ENCODE measurements at places on chromosomes 12 and 14.

DNA sequence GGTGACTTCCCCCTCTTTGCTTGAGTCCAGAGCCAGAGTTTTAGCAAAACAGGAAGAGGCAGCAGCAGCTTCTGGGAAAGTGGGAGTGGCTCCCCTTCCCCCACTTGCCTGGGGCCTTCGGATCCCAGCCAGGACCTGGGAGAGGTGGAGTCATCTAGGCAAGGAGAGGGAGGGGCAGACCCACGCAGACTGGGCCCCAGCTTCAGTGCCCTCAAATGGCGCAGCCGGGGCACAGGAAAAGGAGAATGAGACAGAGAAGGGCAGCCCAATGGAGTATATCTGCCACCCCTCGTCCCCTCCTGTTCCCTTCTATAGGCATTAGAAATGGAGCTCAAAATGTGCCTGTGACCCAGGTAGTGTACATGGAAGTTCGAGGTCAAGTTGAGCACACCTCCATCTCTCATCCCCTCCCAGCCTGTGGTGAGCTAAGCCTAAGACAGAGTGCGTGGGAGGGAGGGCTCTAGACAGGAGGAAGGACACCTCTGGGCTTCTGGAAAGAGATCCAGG, 9.3 kb upstream of the HDAC7 start:
- DNase-seq, result peak; percentile 76

DNA sequence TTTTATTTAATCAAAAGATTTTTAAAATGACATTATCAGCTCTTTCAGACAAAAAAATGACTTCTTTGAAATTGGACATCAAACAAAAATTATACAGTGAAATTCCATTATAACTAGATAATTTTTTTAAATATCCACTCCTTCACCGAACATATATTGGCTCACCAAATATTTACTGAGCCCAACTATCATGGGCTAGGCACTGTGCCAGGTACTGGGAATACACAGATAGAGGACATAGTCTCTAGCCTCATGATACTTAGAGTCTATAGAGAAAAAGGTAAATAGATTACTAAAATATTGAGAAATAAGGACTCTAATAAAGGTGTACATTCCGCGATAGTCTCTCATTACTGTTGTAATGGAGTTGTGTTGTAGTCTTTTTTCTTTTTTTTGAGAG, 219.9 kb downstream of the SEC23A start:
- no peak for DNase-seq

DNA sequence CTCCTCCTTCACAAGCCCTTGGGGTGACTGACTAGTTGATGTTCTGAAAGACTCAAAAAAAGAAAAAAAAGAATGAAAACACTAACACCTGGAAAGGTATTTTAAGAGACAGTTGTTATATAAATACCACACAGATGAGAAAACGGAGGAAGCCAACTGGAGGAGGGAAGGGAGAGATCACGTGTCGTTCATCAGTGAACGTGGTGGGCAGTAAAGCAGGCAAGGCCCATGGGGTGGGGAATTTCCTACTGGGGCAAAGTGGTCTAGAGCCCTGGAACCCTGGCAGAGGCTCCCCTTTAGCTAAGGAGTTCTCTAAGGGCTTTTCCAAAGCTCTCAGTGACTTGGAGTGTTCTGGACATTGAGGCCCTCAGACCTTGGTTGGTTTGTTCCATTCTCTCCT, 169.7 kb downstream of the CALM1 start:
- DNase-seq, result no peak

DNA sequence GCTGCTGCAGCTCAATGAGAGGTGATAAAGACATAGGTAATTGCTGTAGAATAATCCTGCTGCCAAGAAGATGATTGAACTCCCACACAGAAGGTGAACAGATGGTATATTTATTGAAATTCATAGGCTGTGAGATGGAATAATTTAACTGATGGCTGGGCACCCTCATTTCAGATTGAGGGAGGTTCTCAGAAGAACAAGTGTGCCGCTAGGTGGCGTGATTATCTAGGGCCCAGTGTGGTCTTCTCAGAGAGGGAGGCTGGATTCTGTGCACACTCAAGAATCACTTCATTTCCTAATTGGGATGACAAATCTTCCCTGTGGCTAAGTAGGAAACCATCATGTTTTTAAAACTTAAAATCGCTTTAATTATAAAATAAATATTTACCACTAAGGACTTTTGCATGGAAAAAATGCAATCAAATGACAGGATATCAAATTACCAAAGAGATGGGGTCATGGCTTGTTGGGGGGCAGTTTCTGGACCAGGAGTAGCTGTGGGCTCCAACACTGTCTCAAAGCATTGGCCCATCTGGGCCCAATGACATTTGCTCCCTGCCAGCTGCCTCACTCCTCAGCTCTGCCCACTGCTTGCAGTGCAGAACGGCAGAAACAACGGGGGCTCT, 132.3 kb downstream of the SNAPC1 start:
- peak; percentile 84 for DNase-seq

DNA sequence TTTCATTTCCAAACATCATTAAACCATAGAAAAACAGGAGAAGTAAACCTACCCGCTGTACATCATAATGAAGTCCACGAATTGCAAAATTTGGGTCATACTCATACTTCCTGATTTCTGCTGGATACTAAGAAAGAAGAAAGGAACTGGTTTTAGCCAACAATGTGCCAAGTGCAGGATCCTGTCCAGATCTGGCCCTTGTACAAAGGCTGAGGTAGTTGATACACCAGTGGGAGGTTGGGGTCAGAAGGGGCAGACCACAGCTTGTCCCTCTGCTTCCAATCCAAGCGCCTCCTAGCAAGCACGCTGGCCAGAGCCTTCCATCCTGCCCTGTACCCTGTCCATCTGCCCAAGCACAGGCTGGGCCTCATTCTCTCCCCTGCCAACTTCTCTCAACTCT, 34.2 kb downstream of the NT5DC3 start:
- DNase-seq, result no peak

- DNase-seq, result no peak
These were observed 71.6 kb downstream of the ASCL1 start for GRCh38 chr12:103028881-103029639.

GRCh38 chr12:128903236-128903635, 50.0 kb downstream of the GLT1D1 start:
- DNase-seq, result no peak

Measured in GM23338 (cell line).